ENCODE measurements at places on chromosomes 3 and 15. TPM values are rescaled to one million over a fixed set of nuclear protein-coding genes. Genes with fewer than 3 reads are reported as not detected.

Gene IQCB1
- 38.8 TPM for total RNA-seq

Gene CNTN6
- 17.2 TPM for total RNA-seq

Gene TRIM42
- total RNA-seq: not detected

Gene PIERCE2
- 2.2 TPM for total RNA-seq

GRCh38 chr3:10269443-10269842 is 21.2 kb downstream of the TATDN2 start:
- no peak for DNase-seq
- peaks cover 18% of the 10 kb centered on the region for H3K36me3 ChIP-seq
- peaks cover 9% of the 10 kb centered on the region for H3K4me1 ChIP-seq
- H3K4me3 ChIP-seq: no peak overlapping the region
- H3K27ac ChIP-seq: no peak overlapping the region
- no peaks in the 10 kb centered on the region for H3K27me3 ChIP-seq

DNA sequence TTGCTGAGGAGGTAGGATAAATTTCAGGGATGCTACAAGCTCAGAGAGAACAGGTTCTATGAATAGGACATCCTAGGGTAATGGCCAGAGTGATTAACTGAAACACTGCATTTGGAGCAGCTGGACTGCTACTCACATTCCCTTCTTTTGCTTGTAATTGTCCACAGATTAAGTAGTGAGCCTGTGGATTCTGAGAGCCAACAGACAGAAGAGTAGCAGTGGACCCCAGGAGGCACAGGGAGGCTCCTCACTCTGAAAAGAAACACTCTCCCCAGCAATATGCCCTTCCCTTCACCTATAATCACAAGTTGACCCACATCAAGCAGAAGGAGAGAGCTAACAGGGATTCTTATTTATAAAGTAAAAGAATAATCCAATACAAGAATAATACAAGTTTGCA is 10.6 kb upstream of the RFX7 start:
- no peak overlapping the region for H3K4me3 ChIP-seq
- H3K27ac ChIP-seq: no peak overlapping the region
- no peak for DNase-seq
- H3K27me3 ChIP-seq: peaks cover 13% of the 10 kb centered on the region
- peaks cover 13% of the 10 kb centered on the region for H3K4me1 ChIP-seq

DNA sequence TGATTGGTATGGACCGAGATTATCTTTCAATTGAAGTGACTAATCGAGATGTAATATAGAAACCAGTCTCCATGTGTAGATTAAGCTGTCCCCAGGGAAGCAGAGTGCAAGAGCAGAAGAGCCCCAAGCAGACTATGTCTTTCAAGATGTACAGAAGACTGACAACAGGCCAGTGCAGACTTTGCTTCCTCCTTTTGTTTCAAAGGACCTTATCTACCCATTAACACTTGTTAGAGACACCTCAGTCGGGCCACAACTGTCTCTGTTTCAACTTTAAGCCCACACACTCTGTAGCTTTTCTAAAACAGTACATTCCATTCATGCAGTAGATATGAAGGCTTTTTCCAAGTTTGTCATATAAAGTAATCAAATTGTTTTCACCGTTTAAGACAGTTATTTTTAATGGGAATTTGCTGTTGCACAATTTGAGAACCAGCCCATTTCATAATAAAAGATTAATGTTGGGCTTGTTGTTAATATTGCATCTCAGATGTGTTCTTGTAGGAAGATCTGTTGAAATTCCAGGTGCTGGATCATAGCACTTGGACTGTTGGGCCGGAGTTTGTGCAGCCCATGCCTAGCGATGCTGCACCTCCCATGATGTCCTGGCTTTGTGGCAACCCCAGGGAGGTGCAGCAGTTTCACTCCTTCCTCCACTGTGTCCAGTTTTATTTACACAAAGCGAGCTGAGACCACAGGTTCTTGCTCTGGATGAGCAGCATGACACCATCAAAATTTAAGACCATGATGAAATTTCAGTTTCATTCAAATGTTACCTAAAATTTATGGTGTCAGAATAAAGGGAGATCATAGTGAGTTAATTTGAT is 12.4 kb downstream of the GORASP1 start:
- H3K4me1 ChIP-seq: peaks cover 7% of the 10 kb centered on the region
- H3K4me3 ChIP-seq: no peak overlapping the region

DNA sequence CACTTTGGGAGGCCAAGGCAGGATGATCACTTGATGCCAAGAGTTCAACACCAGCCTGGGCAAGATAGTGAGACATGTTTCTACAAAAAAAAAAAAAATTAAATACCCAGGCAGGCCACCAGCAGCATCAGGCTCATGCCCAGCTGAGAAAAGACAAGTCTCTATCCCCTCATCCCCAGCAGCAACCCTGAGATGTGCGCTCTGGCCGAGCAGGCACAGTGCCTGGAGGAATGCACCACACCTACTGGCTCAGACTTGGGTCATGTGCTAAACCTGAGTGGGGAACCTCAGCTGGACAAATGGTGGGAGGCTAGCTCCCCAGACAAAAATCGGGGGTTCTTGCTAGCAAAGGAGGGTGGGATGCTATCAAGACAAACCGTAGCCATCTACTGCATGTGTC is 10.2 kb upstream of the CCDC174 start:
- DNase-seq: no peak
- H3K27me3 ChIP-seq: peaks cover 96% of the 10 kb centered on the region
- no peak overlapping the region for H3K4me3 ChIP-seq
- H3K27ac ChIP-seq: no peak overlapping the region
- H3K36me3 ChIP-seq: no peaks in the 10 kb centered on the region
- H3K4me1 ChIP-seq: no peaks in the 10 kb centered on the region

- H3K4me1 ChIP-seq: peaks cover 2% of the 10 kb centered on the region
- no peak for DNase-seq
- H3K27ac ChIP-seq: no peak overlapping the region
- no peak overlapping the region for H3K4me3 ChIP-seq
- no peaks in the 10 kb centered on the region for H3K36me3 ChIP-seq
Measured at GRCh38 chr15:29952225-29952624, 130.0 kb upstream of the TJP1 start.
